Stimulated activated CD4-positive, alpha-beta T cell treated with anti-CD3 and anti-CD28 coated beads, Interleukin-1b, Interleukin-23, amount 100 ng/mL, for 24 hours (primary cell): ENCODE measurements at places on chromosomes 3 and 15.

DNA sequence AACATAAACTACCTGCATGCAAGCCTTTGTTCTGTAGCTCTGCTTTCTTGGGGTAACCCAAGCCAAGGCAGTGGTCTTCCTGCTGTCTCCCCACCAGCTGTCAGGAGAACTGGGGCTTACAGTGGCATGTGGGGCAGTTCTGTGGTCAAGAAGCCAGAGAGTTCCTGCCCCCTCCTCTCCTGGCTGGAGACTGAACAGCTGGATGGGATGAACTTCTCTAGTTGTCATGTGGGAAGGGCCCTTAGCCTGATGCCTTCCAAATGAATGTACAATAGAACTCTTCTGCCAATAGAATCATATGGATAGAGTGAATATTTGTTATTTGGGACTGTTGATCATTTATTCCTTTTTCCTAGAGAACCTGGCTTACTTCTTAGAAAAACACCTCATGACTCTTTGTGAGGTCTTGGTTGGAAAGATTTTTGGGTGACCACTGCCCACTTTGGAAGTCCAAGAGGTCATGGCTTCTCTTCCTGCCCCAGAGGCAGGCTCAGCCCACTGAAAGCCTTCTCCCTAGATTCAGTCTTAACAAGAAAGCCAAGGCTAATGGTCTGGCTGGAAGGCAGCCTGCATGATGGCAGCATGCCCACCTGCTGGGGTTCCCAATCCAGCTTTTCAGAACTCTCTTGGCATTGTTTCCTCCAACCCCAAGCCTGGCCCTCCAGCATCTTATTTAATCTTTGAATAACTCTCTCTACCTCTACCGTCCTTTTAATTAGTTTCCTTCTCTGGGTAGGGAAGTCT lies 462.9 kb upstream of the PROK2 start:
- DNase-seq, result no peak

GRCh38 chr15:63997715-63998442 lies 48.4 kb downstream of the DAPK2 start:
- no peak for DNase-seq

GRCh38 chr3:27224197-27224596 lies 145.0 kb downstream of the NEK10 start:
- no peak for DNase-seq

GRCh38 chr3:157294491-157294890 lies 134.5 kb upstream of the CCNL1 start:
- no peak for DNase-seq

DNA sequence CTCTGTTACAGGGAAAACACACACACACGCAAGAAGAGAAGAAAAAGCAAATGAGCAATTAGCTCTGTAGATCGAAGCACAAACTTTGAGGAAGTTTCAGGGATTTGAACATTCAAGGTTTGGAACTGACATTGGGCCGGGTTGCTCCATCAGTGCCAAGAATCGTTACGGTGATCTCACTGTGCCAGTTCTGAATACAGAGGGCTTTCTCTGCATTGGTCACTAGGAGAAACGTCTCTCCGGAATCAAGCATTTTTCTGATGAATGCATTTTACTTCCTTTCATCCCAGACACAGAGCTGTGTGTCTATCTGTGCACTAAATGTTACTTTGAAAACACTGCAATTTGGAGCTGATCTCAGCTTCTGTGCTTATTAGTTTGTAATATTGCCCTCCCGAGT lies 11.2 kb downstream of the HRH1 start:
- DNase-seq, result no peak
